ENCODE measurements at places on chromosomes 3 and 15. TPM values are rescaled to one million over a fixed set of nuclear protein-coding genes. Genes with fewer than 3 reads are reported as not detected.

Gene ABTB1
- 8.9 TPM for total RNA-seq

Gene SLC22A14
- total RNA-seq: not detected

Gene CTXN2
- total RNA-seq: not detected

Gene GOLGA6L4
- total RNA-seq: 1.3 TPM

Gene PARP14
- 11.6 TPM for total RNA-seq

Gene GRK7
- total RNA-seq: not detected

Gene LRRFIP2
- 77.7 TPM for total RNA-seq

Gene TM4SF18
- not detected for total RNA-seq

Gene COL6A5
- not detected for total RNA-seq

Gene PAQR5
- total RNA-seq: 4.6 TPM

Gene SPTBN5
- 0.11 TPM for total RNA-seq

Gene TMEM40
- total RNA-seq: not detected

Gene EBLN2
- total RNA-seq: 3.0 TPM

Measured in GM23248 (cell line).